NCI-H69 (cell line): ENCODE measurements at places on chromosomes 7 and 10.
A peak's percentile ranks its signal among the peaks of the same experiment; 100 is the strongest.

DNA sequence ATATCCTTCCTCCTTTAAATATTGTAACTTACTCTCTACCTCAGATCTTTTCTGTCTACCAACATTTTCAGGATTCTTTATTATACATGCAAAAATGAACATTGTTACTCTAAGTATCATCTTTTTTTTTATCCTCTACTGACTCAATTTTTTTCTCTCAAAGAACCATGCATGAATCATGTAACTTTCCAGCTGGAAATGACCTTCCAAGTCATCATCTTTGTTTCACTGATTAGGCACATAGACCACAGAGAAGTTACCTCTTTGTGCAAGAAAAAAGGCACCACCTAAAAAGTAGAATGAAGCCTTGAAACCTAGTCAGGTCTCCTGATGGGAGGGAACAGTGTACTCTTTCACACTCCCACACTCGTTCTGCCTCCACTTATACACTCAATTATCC, 234.9 kb downstream of the HGF start:
- no peak for DNase-seq

GRCh38 chr7:102064361-102065025, 222.2 kb upstream of the SH2B2 start:
- peak; percentile 63 for DNase-seq

GRCh38 chr7:101999393-101999792, 182.0 kb downstream of the CUX1 start:
- no peak for DNase-seq

DNA sequence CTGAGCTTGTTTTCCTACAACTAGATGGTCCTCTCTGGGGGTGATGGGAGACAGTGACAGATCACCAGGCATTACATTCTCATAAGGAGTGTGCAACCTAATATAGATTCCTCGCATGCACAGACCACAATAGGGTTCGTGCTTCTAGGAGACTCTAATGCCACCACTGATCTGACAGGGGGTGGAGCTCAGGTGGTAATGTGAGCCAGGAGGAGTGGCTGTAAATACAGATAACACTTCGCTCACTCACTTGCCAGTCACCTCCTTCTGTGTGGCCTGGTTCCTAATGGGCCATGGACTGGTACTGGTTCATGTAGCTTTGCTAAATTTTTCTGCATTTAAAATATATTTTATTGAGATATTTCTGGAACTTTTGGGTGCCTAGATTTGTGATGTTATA, 202.3 kb upstream of the ZNF32 start:
- no peak for DNase-seq

GRCh38 chr7:73887762-73888161, 26.8 kb downstream of the TMEM270 start:
- no peak for DNase-seq
